ENCODE measurements at places on chromosomes 16 and 17. TPM values are rescaled to one million over a fixed set of nuclear protein-coding genes. Genes with fewer than 3 reads are reported as not detected.

The MT1G gene
- 16.4 TPM for total RNA-seq

The PMP22 gene
- 74.0 TPM for total RNA-seq

The GAA gene
- 25.6 TPM for total RNA-seq

The DNAI2 gene
- not detected for total RNA-seq

The HAP1 gene
- 0.26 TPM for total RNA-seq

The NTN1 gene
- total RNA-seq = 0.51 TPM

The KRTAP4-1 gene
- not detected for total RNA-seq

The PHF23 gene
- 41.6 TPM for total RNA-seq

DNA sequence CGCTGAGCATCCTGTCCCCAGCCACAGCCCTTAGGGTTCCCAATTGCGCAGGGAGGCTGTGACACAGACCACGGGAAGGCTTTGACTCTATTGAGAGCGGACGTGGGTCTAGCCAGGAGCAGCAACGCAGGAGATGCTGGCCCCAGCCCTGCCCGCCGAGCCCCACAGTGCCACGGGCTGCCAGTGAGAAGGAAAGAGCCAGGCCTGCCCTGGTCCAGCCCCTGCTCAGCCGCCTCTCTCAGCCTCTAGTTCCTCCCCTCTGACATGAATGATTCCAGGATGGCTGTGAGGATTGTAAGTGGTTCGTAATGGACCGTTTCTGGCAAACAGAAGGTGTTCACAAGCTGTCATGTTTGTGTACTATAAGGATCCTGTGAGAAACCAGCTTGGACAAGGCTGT is 2.5 kb downstream of the BHLHA9 start:
- no peaks in the 10 kb centered on the region for H3K4me1 ChIP-seq
- no peak overlapping the region for H3K27ac ChIP-seq
- peaks cover 12% of the 10 kb centered on the region for H3K27me3 ChIP-seq
- DNase-seq = no peak
- no peak overlapping the region for H3K4me3 ChIP-seq

- H3K27ac ChIP-seq = no peak overlapping the region
- H3K4me3 ChIP-seq = no peak overlapping the region
- no peak for DNase-seq
- no peaks in the 10 kb centered on the region for H3K4me1 ChIP-seq
Measured at GRCh38 chr17:71485426-71485825, 635.4 kb upstream of the SOX9 start.

- H3K4me1 ChIP-seq = peaks cover 4% of the 10 kb centered on the region
- H3K36me3 ChIP-seq = no peaks in the 10 kb centered on the region
- H3K4me3 ChIP-seq = no peak overlapping the region
- no peaks in the 10 kb centered on the region for H3K27me3 ChIP-seq
Measured at GRCh38 chr17:37802712-37803416, 58.0 kb upstream of the HNF1B start.

- peak overlapping the region; percentile 76 for H3K4me3 ChIP-seq
- DNase-seq = no peak
- H3K27me3 ChIP-seq = no peaks in the 10 kb centered on the region
- H3K27ac ChIP-seq = peak overlapping the region; percentile 72
- no peaks in the 10 kb centered on the region for H3K36me3 ChIP-seq
- H3K4me1 ChIP-seq = peaks cover 20% of the 10 kb centered on the region
Measured at GRCh38 chr16:17470182-17470907, 415 bp downstream of the XYLT1 start.

DNA sequence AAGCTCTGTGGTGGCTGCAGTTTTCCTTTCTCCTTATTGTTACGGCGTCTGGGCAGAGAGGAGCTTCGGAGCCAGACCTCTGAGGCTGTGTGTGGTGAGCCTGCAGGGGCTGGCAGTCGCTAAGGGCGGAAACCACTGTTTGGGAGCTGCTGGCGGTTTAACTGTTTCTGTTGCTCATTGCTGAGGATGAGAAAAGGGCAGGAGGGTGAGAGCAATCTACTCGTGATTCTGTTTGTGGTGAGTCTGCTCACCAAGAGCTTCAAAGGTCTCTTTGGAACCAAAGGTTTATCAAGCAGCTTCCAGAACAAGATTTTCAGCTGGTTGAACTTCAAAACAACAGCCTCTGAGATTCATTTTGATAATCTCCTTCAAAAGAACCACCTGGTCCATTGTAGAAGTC is 143.9 kb downstream of the ANKFN1 start:
- no peak overlapping the region for H3K27ac ChIP-seq
- peaks cover 2% of the 10 kb centered on the region for H3K27me3 ChIP-seq
- H3K36me3 ChIP-seq = no peaks in the 10 kb centered on the region
- H3K4me1 ChIP-seq = no peaks in the 10 kb centered on the region
- DNase-seq = peak; percentile 33

- peaks cover 3% of the 10 kb centered on the region for H3K4me1 ChIP-seq
- peaks cover 30% of the 10 kb centered on the region for H3K27me3 ChIP-seq
- DNase-seq = no peak
- no peak overlapping the region for H3K4me3 ChIP-seq
- no peak overlapping the region for H3K27ac ChIP-seq
Measured at GRCh38 chr17:63993368-63993985, 4.7 kb upstream of the PRR29 start.

DNA sequence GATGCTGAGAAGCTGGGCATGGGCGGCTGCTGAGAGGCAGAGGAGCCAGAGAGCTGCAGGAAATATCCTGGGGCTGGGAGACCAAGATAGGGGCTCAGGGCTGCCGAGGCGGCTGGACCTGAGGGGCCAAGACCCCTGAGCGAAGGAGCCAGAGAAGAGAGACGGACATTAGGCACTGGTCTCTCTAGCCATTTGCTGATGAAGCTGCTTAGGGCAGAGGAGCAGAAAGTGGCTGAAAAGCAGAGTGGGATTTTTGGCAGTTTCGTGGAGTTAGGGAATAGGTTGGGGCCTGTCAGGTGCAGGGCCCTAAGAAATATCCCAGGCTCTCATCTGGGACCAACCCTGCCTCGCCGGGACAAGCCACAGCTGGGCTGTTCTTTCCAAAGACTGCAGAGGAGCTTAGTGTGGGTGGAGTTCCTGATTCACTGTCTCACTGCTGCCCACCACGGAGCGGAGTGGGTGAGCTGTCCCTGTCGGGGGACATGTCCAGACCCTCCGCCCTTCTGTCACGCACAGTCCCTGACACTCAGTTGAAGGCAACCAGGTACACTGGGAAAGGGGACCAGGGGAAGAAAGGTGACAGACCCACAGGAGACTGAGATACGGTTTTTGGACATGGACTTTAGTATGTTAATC is 11.3 kb upstream of the DNASE1 start:
- peaks cover 5% of the 10 kb centered on the region for H3K36me3 ChIP-seq
- no peak for DNase-seq
- H3K4me1 ChIP-seq = no peaks in the 10 kb centered on the region

- peaks cover 6% of the 10 kb centered on the region for H3K36me3 ChIP-seq
- no peak for DNase-seq
- peak overlapping the region; percentile 8 for H3K4me3 ChIP-seq
Measured at GRCh38 chr17:78185981-78186691, 716 bp downstream of the TK1 start.

GRCh38 chr16:86429663-86430062 is 80.7 kb upstream of the FOXF1 start:
- no peak overlapping the region for H3K4me3 ChIP-seq
- H3K27ac ChIP-seq = no peak overlapping the region
- no peaks in the 10 kb centered on the region for H3K4me1 ChIP-seq
- no peaks in the 10 kb centered on the region for H3K27me3 ChIP-seq
- H3K36me3 ChIP-seq = no peaks in the 10 kb centered on the region

GRCh38 chr17:37543637-37544052 is 54.0 kb downstream of the DUSP14 start:
- no peaks in the 10 kb centered on the region for H3K4me1 ChIP-seq
- no peak for DNase-seq
- no peak overlapping the region for H3K4me3 ChIP-seq
- H3K27me3 ChIP-seq = no peaks in the 10 kb centered on the region
- H3K27ac ChIP-seq = no peak overlapping the region
